Activated gamma-delta T cell treated with anti-CD3 and anti-CD28 coated beads, Interleukin-2, amount 50 U/mL, for 16 hours (primary cell): ENCODE measurements at places on chromosomes 5 and 9.

GRCh38 chr5:62742207-62742606, 163.6 kb downstream of the LRRC70 start:
- DNase-seq = no peak

GRCh38 chr5:82635561-82636288, 357.6 kb upstream of the RPS23 start:
- DNase-seq = no peak

- no peak for DNase-seq
These were observed at the start of gene EGFLAM for GRCh38 chr5:38258319-38259061. EGFLAM (plus strand) TSS chr5:38258559; CDS start chr5:38258755, 196 bp downstream.

DNA sequence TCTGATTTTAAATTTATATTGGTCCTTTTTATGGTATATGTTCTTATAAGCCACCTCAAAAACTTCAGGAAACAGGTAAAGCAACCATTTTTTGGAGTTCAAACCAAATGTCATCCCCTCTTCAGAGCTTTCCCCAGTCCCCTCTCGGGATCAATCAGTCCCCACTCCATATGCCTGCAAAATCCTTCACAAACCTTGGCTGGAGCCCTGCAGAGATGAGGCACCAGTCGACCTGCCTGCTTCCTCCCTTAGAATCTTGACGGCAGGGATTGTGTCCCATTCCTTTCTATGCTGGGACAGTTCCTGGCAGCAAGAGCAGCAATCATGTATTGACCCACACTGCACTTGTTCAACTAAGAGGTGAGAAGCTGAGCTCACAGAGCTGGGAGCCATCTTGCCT, 22.6 kb downstream of the B4GALT1 start:
- no peak for DNase-seq

- DNase-seq = no peak
These were observed 32.9 kb downstream of the PTCD2 start for GRCh38 chr5:72353046-72353445.

DNA sequence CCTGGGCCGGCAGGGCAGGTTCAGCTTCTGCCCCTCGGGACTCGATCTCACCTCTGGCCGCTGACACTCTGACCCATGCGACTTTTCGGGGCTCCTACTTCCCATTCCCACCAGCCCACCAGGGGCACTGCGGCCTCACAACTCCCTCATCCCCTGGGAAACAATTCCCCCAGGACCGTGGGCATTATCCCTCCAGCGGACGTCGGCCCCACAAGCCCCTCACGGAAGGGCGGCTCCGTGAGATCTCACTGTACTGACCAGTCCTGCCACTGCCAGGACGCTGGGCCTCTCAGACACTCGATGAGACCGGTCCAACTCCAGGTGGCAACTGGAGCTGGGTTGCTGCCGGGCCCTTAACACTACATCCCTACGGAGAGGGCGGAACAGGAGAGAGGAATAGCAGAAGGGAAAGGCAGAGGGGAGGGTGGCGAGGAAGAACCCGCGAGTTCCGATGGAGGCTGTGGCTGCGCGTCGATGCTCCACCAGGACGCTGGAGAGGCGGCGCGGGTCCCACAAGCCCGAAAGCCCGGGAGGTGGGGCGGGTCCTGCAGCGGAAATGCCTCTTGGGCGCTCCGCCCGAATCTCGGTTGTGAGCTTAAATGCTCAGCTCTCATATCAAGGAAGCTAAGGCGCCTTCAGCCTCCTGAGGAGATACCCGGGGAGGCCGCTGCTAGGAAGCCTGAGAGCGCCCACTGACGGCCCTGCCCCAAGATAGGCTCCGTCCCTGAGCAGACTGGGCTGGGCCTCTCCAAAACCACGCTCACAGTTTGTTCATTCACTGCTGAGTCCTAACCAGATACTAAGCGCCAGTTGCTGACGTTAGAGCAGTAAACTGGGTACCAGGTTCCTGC, 36.3 kb downstream of the VCP start:
- peak; percentile 9 for DNase-seq

GRCh38 chr5:142542906-142543305, 143.0 kb downstream of the FGF1 start:
- DNase-seq = no peak

DNA sequence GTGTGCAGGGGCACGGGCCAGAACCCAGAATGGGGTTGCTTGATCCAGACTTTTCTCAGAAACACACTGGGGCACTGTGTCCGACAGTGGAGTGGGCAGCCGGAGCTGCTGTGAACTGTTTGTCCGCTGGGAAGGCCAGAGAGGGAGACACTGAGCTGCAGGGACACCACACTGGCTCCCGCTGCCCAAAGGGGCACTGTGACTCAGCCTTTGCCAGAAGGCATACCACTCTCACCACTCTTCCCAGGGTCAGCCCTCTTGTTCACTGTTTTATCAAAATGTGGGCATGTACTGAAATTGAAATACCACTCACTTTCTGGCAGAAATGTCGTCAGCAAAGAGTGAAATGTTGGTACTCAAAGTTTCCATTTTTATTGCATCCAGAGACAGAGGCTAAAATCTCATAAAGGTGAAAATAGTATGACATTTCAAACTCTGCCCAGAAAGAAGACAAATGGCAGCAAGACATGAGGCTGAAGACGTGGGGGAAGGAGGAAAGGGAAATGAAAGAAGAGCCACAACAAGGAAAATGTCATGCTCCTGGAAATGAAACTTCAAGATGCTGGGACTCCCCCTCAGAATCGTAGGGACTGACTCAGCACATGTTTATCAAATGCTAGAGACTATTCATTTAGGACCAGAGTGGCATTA, 4.5 kb upstream of the IL7R start:
- DNase-seq = peak; percentile 19

DNA sequence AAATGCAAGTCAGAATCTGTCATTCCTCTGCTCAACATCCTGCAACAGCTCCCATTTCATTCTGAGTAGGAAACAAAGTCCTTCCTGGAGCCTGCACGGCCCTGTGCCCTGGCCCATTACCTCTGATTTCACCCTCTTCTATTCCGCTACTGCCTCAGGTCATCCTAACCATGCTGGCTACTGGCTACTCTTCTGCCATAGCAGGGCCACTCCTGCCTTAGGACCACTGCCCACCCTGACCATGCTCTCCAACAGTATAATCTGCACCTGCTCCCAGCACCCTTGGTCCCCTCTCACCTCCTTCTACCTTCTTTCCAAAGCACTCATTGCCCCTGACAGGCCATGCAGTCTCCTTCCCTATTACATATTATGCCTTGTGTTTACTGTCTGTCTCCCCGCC, 8.2 kb downstream of the DPH7 start:
- DNase-seq = no peak

- DNase-seq = no peak
These were observed 23.3 kb downstream of the CLPTM1L start for GRCh38 chr5:1321576-1321975.

GRCh38 chr5:53403291-53403690, 77.1 kb upstream of the FST start:
- DNase-seq = no peak

- DNase-seq = no peak
These were observed 24.0 kb upstream of the C5orf63 start for GRCh38 chr5:127097278-127097677.

DNA sequence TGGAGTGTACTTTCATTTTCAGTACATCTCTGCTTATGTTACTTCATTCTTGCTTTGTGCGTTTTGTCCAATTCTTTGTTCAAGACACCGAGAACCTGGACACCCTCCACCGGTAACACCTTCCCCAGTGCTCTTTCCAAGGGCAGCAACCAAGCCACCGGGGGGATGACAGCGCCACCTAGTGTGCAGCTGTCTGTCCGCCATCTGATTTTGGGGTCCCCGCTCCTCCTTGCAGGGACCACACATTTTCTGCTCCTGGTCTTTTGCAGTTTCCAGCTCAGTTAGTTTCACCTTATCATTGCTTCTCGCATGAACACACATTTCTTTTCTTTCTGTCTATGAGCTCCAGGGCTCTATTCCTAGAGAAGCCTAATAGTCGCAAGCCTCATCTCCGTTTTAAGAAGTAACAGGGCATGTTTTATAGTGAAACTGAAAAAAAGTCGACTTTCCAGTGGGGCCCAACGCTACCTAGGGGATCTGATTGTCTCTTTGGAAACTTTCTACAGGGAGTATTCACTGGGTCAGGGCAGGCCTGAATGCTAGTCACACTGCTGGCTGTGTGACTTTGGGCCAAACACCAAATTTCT, 152.1 kb downstream of the FSTL4 start:
- DNase-seq = no peak

- DNase-seq = no peak
These were observed 17.4 kb upstream of the LARP1 start for GRCh38 chr5:154737667-154738320.

DNA sequence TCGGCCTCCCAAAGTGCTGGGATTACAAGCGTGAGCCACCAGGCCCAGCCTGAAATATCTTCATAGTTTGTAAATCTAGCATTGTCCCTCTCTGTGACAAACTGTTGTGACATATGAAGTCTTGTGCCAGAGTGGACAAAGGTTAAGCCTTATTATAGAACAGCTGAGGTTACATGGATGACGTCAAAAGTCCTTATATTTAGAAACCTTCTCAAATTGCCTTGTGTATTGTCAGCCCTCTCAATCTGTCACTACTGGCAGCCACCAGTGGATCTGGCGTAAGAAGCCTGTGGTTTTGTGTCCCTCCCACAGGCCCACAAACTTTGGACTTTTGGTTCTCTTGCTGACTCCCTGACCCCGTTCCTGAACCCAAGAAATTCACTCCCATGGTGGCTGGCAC, 79.4 kb upstream of the CCDC112 start:
- DNase-seq = no peak

GRCh38 chr9:7536310-7536939, 263.2 kb downstream of the DMAC1 start:
- DNase-seq = no peak

GRCh38 chr5:13248253-13248652, 696.2 kb downstream of the DNAH5 start:
- DNase-seq = no peak

DNA sequence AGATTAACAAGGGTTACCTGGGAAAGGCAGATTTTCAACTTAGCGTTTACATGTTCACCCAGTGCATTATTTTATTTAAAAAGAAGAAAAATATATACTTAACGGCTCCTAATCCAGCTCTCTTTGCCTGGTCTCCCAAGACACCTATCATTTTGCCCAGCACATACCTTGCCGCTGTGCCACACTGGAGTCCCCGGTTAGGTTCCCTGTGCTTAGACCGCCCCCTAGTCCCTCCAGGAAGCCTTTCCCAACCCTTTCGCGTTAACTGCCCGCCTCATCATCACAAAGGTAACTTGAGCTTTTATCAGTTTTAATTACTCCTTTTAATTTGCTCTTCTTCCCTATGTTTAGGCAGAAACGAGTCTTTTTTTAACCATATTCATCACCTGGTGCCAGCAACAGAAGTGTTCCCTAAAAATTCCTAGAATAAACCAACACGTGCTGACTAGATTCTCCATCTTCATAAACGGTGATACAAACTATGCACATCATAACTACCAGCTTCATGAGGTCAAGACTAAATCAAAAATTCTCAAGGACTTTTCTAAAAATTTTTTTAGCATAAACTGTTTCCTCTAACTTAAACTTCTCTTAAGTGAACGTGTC, 19.7 kb downstream of the DNAJA1 start:
- no peak for DNase-seq

DNA sequence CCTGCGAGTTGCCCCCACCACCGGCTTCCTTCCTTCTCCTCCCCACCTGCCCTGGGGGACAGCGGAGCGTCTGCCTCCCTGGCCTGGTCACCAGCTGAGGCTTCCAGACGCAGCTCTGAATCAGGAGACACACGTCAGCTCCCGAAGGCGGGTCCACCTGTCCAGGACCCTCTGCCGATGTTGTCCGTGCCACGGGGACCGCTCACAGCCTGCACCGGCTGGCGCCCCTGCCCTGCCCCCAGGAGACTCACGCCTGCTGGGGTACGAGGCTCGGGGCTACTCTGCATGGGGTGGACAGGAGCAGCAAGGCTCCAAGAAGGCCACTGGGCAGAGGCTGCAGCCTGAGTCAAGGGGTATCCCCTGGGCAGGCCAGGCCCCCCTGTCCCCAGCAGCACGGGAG, 1.9 kb upstream of the CCDC187 start:
- DNase-seq = no peak

GRCh38 chr5:77851176-77852067, 75.3 kb upstream of the TBCA start:
- DNase-seq = no peak

- no peak for DNase-seq
These were observed 15.7 kb upstream of the MSX2 start for GRCh38 chr5:174708476-174709207.

DNA sequence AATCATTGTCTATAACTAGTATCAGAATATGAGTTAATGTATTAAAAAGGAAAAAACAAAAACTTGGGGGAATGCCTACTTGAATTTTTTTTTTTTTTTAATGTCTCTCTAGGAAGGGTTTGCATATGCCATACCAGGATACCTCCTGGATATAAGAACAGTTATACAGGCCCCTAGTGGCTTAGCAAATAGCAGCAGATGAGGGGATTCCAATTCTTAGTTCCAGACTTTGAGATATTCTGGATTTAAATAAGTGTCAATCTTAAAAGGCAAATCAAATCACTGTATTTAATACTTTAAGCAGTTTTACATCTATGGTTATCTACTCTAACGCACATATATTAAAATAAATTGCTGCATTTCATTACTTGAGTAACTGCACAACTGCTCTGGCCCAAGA, 1055.5 kb upstream of the DMAC1 start:
- DNase-seq = no peak

- no peak for DNase-seq
These were observed 313.3 kb downstream of the PIK3R1 start for GRCh38 chr5:68528821-68529273.

DNA sequence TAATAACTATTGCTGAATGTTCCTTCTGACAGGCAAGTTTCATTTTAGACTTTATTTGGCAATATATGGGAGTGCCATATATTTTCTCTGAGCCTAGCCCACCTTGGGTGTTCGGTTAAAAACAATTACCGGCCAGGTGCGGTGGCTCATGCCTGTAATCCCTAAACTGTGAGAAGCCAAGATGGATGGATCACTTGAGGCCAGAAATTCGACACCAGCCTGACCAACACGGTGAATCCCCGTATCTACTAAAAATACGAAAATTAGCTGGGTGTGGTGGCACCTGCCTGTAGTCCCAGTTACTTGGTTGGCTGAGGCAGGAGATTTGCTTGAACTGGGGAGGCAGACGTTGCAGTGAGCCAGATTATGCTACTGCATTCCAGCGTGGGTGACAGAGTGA, 47.9 kb downstream of the TNFSF15 start:
- no peak for DNase-seq

- DNase-seq = no peak
These were observed 40.5 kb upstream of the NEURL1B start for GRCh38 chr5:172600571-172600970.

DNA sequence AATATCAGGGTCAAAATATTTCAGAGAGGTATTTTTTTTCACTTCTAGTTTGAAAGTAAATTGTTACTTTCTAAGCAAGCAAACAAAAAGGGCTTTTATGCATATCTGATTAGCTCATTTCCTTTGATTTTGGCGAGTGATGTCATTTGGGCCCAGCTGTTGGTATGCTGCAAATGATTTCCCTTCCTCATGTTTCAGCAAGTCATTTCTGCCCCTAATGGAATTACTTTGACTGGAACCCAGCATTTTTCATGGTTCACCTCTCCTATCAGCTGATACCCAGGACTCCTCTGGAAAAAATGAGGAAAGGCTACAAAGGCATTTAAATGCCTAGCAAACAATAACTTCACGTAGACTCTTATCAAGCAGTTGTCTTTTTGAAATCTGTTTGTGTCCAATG, 500.6 kb downstream of the EBF1 start:
- DNase-seq = no peak

GRCh38 chr5:106964132-106964531, 706.6 kb downstream of the EFNA5 start:
- no peak for DNase-seq
